ENCODE measurements at places on chromosomes 13 and 19. TPM values are rescaled to one million over a fixed set of nuclear protein-coding genes. Genes with fewer than 3 reads are reported as not detected.

PIN1 gene
- 35.6 TPM for total RNA-seq

- DNase-seq = no peak
These were observed 7.4 kb downstream of the RAP2A start for GRCh38 chr13:97441368-97441767.

DNA sequence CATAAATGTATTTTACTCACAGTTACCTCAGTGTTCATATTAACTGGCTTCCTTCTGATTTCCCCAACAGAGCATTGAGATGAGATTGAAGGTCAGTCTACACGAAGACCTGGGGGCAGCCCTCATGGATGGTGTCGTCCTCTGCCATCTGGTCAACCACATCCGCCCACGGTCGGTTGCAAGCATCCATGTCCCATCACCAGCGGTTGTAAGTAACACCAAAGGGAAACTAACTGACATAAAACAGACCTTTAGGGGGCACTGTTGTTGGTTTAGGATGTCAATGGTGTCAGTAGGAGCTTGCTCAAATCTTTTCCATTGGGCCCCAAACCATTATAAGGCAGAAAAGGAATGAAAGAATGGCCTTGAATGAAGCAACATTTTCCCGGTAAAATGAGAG is 68.2 kb downstream of the ESD start:
- no peak for DNase-seq

GRCh38 chr13:66995203-66995611 is 234.9 kb downstream of the PCDH9 start:
- no peak for DNase-seq

SIGLEC9 gene
- total RNA-seq = 3.1 TPM

GRCh38 chr13:43272851-43273250 is 249.5 kb downstream of the DNAJC15 start:
- no peak for DNase-seq

GPR4 gene
- 0.20 TPM for total RNA-seq

TTYH1 gene
- total RNA-seq = 9.2 TPM

- DNase-seq = no peak
These were observed 99.0 kb downstream of the MBNL2 start for GRCh38 chr13:97321101-97321500.

GRCh38 chr19:41708481-41708880 is at the start of gene CEACAM5:
Gene CEACAM5, plus strand, starts transcription at chr19:41708626. Its CDS starts 106 bp downstream, at chr19:41708732.
- no peak for DNase-seq

- no peak for DNase-seq
These were observed at the start of gene B3GNT3 for GRCh38 chr19:17794731-17795494. Gene B3GNT3, plus strand, starts transcription at chr19:17795138. Its CDS starts 12,670 bp downstream, at chr19:17807808.

DNA sequence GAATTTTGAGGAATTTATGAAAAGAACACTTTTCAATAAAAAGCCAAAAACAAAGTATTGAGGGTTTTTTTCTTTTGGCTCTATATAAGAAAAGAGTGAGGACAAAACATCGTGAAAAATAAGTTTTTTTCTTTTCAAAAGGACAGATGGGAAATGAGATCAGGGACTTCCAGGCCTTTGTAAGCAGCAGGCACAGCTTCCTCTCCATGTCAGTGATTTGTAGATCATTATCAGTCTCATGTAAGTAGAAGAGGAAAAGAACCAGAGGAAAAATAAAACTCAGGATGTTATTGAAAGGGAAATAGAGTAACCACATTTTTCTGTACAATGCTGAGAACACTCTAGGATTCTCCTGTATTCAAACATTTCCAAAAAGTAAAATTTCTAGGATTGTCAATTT is 29.9 kb downstream of the DOCK9 start:
- DNase-seq = no peak

- DNase-seq = no peak
These were observed 86.9 kb downstream of the PCCA start for GRCh38 chr13:100175803-100176182.

GRCh38 chr19:34256835-34257558 is 2.6 kb downstream of the GARRE1 start:
- DNase-seq = no peak

CCNA1 gene
- 0.59 TPM for total RNA-seq

- DNase-seq = no peak
These were observed 14.8 kb upstream of the CACNA1A start for GRCh38 chr19:13521066-13521465.

DNA sequence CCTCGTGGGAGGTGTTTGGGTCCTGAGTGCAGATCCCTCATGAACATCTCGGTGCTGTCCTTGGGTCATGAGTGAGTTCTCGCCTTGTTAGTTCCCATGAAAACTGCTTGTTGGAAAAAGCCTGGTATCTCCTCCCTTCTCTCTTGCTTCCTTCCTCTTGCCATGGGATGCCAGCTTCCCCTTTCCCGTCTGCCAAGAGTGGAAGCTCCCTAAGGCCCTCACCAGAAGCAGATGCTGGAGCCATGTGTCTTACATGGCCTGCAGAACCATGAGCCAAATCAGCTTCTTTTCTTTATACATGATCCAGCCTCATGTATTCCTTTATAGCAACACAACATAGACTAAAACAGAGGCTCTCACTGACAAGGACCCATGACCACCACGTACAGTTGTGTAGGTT is 8.2 kb downstream of the ADGRE2 start:
- no peak for DNase-seq

DNA sequence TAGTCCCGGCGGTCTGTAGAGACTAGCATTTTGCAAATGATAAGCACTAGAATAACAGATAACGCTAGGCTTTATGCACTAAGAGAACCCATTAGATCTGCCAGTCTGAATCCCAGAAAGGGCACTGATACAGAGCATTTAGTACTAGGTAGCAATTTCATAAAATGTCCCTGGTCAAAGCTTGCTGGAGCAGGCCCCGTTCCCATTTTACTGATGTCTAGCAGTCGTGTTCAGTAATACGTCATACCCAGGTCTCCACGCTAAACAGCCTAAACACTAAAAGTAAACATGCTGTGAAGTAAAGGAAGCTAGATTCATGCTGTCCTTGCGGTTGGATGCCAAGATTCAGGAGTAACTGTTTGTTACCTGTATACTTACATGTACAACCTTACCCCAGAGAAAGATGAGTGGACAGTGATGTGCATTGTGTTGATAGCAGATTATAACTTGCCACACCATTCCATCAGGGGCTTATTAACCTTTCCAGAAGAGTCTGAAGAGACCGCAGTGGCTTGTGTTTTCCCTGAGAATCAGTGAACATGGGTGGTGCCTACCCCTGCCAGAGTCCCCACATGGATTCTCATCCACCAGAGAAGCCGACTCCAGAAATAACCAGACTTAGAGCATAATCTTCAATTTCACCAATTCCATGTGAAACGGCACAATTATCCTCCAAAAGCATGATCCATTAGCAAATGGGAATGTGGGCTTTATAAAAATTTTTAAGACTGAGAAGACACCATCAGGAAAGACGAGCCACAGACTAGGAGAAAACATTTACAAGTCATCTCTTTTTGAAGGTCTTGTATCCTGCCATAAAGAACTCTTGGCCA is 3.4 kb upstream of the RPS11 start:
- DNase-seq = no peak

GRCh38 chr13:32446773-32447465 is 19.0 kb upstream of the N4BP2L1 start:
- no peak for DNase-seq

DNA sequence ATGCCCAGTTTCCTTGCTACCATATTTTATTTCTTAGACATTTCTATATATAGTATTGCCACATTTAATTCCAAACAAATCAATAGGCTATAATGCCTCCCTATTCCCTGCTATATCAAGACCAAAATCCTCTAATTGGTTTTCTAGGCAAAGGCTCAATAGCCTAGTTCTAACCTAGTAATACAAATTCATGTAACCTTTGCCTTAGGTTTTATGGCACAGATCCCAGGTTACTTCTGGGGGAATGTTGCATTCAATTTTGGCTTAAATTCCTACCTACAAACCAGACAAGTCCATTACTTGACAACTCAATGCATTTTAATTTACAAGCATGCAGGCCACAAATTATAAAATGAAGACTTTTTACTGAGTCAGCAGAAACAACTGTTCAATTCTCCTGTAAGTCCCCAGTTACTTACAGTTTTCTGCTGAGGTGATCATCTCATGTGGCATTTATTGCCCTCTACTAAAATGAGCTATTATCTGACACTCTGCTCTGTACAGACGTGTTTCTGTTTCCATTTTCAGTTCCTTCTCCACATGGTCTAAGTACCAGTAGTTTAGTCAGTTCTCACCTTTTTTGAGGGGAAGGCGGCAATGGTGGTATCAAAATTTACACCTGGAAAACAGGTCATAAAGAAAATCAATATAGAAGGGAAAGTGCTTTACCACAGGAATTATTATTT is 11.7 kb downstream of the KCNRG start:
- DNase-seq = no peak

GRCh38 chr13:91955546-91956355 is 557.3 kb downstream of the GPC5 start:
- DNase-seq = no peak

PLIN4 gene
- total RNA-seq = 25.7 TPM

DNA sequence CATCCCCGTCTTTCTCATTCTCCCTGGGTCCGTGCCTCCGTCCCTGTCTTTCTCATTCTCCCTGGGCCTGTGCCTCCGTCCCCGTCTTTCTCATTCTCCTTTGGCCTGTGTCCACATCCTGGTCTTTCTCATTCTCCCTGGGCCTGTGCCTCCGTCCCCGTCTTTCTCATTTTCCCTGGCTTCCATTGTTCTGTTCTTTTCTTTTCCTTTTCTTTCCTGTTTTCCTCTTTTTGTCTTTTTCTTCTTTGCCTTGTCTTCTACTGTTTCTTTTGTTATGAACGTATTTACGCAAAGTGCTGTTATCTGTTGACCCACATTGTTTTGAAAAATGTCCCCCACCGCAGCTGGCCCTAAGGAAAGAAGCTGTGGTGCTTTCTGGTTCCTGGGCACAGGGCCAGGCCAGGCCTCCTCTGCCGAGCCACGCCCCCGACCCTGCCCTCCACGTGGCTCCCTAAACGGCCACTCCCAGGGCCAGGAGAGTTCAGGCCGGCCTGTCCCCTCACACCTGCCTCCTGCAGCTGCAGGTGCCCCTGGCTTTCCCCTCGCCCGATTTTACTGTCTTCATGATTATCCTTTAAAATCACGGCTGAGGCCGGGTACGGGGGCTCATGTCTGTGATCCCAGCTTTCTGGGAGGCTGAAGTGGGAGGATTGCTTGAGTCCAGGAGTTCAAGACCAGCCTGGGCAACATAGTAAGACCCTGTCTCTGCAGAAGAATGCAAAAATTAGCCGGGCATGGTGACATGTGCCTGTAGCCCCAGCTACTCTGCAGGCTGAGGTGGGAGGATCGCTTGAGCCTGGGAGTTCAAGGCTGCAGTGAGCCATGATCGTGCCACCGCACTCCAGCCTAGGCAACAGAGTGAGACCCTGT is 14.0 kb upstream of the TMPRSS9 start:
- no peak for DNase-seq

- DNase-seq = no peak
These were observed 2.0 kb upstream of the GATAD2A start for GRCh38 chr19:19403373-19403901.

CD209 gene
- 5.8 TPM for total RNA-seq

TMEM255B gene
- 1.7 TPM for total RNA-seq

TEKTIP1 gene
- not detected for total RNA-seq

ATP4A gene
- total RNA-seq = not detected

ZNF578 gene
- total RNA-seq = 3.4 TPM

GRCh38 chr19:6521718-6522646 is 8.8 kb upstream of the TNFSF9 start:
- no peak for DNase-seq

DNA sequence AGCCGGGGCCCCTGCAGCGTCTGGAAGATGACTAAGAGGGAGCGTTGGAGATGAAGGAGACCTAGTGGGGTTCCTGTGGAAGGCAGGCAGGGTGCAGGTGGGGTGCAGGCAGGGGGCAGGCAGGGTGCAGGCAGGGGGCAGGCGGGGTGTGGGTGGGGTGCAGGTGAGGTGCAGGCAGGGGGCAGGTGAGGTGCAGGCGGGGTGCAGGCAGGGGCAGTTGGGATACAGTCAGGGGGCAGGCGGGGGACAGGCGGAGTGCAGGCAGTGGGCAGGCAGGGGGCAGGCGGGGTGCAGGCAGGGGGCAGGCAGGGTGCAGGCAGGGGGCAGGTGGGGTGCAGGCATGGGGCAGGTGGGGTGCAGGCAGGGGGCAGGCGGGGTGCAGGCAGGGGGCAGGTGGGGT is 142.8 kb downstream of the SOX1 start:
- DNase-seq = no peak

DNA sequence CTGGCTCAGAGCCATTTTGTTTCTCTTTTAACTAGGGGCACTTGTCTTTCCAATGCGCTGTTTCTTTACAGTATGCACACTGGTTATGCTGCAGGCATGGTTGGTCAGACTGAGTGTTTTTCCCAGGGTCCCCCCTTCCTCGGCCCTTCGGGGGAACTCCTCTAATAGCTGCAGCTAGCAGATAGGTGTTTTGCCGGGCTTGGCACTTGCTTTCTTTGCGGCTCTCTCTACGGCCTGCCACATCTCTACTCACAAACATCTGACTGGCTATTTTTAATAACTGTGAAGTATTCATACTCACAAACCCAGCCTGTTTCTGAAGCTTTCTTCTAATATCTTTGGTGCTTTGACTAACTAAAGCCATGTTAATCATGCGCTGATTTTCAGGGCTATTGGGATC is 89.4 kb downstream of the SLC25A15 start:
- no peak for DNase-seq

DNA sequence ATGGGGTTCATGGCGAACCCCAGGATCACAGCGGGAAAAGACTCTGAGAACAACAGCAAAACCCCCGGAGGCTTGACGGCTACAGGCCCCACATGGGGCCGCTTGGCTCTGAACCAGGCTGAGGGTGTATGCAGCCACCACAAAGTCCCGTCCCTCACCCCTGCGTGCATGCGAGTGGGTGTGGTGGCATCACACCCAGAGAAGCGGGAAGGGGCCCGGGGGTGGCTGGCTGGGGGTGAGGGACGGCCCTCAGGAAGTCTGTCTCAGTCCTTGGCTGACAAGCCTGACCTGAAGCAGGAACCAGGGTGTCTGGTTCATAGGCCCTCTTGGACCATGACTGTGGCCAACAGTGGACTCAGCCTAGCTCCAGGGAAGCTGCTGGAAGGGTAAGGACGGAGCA is 34.2 kb downstream of the CEBPG start:
- DNase-seq = no peak

GRCh38 chr13:44389060-44389666 is 15.5 kb downstream of the SERP2 start:
- DNase-seq = no peak

Measured in skin of body (tissue), 3 donors.